ENCODE measurements at places on chromosomes 6 and 20. TPM values are rescaled to one million over a fixed set of nuclear protein-coding genes. Genes with fewer than 3 reads are reported as not detected.
A peak's percentile ranks its signal among the peaks of the same experiment; 100 is the strongest.

GRCh38 chr6:105382496-105382895 lies 20.4 kb downstream of the PREP start:
- DNase-seq, result no peak

GRCh38 chr20:61253264-61253639 lies 1.2 kb downstream of the CDH4 start:
- DNase-seq, result peak; percentile 71

DNA sequence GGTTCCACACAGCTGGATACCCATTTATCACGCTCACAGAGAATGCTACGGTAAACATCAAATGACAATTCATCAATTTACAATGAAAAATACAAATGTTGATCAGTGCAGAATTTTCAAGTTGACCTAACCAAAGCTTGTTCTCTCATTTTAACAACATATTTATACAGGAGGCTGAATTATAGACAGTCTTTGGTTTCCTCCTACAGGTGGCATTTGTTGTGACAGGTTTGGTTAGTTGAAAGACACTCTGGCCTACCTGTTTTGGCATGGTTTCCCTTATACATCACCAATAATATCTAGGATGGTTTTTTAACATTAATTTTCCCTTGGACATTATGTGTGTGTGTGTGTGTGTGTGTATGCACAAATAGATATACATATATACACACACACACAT lies 642.5 kb upstream of the MMS22L start:
- no peak for DNase-seq

GRCh38 chr20:38866265-38867061 lies 59.8 kb upstream of the FAM83D start:
- no peak for DNase-seq

Gene PRSS16
- 1.0 TPM for polyA plus RNA-seq

Gene TOX2
- polyA plus RNA-seq, result 15.1 TPM

Gene CRISP3
- not detected for polyA plus RNA-seq

Gene STMND1
- 0.32 TPM for polyA plus RNA-seq

Gene ZKSCAN8
- 28.2 TPM for polyA plus RNA-seq

Data from spinal cord (tissue), 10 donors.